ENCODE measurements at places on chromosomes 3 and 15.

- no peak for DNase-seq
Measured at GRCh38 chr15:66939016-66939415, 126.4 kb upstream of the SMAD3 start.

DNA sequence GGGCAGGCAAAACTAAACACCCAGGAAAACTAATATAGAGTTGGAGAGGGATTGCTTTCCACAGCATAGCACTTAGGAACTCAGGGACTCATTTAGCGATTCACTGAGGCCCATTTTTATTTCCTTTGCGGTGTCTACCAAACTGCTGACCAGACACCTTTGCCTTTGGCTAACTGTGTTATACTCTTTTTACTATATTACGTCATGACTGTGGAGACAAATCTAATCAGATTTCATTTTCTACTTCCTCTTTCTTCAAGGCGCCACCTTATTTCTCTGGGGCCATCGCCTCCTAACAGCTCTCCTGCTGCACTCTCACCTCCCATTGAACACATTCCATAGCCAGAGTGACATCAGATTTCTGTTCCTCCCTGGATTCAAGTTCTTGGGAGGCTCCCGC, 215.7 kb upstream of the WNT5A start:
- DNase-seq: no peak

- DNase-seq: no peak
Measured at GRCh38 chr3:2944628-2945027, 165.5 kb downstream of the IL5RA start.

DNA sequence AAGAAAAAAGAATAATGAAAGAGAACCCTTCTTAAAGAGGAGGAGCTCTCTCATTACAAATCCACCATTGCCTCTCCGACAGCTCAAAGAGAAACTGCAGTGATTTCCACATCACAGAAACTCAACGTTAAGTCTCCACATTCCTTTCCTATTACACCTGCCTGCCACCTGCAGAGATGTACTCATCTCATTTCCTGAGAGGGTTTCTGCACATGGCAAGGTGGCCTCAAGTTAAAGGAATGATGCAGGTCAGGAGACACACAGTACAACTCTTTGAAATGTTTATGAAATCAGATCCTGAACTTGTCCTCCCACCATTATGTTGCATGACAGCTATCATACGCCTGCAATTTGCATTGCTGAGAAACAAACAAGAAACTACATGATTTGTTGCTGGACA, 458.4 kb upstream of the ADAMTS9 start:
- no peak for DNase-seq

DNA sequence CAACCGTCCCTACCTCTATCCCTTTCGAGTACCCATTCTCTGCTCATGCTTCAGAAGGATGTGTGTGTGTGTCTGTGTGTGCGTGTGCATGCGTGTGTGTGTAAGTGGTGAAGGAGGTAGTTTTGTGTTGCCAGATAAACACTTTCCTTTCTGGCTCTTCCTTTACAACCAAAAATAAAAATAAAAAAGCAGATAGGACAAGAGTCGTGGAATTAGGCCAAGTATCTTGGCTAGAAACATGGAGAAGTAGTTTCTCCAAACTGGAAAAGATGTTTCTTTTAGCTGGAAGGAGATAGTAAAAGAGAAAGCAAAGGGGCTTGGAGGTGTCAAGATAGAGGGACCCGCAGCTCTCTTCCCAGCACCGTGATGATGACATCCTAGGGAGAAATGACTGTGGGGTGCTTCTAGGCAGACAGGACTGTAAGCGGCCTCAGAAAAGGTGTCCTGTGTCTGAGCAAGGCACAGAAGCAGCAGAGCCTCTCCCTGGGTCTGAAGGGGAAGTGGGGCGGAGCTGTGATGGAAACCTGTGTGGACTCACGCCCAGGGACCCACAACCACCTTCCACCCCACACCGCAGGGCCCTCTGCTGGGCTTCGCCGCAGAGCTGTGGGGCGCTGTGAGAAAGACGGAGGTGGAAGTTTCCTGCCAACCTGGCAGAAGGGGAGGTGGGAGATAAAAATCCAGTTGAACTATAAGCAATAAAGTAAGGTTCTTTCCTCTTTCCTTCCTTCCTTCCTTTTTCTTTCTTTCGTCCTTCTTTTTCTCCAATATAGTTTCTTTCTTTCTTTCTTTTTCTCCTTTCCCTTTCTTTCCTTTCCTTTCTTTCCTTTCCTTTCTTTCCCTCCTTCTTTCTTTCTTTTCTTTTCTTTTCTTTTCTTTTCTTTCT, 35.3 kb downstream of the MUC20 start:
- DNase-seq: no peak

- DNase-seq: no peak
Measured at GRCh38 chr3:53624061-53624857, 129.8 kb downstream of the CACNA1D start.

DNA sequence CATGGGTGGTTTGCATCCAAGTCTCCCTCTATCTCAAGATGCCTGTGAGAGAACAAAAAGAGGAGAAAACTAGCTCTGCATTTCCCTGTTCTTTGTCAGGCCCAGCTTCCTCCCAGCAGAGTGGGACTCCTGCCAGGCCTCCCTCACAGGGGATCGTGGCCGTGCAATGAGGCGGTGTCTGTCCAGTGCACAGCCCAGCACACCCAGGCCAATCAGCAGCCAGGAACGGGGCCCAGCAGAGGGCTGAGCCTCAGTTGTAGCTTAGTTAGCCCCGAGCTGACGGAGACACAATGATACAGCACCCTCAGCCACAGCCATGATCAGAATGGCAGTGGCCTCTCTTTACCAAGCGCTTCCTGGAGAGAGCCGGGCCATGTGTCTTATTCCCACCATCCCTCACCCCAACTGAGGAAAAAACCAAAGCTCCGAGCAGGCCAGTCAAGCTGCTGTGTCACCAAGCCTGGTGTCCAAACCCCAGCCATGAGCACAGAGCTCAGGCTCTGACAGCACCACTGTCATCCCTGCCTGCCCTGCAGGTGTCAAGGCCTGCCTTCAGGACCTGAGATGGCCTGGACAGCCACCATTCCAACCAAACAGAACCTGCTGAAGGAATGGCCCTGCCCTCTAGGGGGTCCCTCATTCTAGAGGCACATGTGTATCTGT, 71.1 kb downstream of the DNAJB8 start:
- peak; percentile 89 for DNase-seq

DNA sequence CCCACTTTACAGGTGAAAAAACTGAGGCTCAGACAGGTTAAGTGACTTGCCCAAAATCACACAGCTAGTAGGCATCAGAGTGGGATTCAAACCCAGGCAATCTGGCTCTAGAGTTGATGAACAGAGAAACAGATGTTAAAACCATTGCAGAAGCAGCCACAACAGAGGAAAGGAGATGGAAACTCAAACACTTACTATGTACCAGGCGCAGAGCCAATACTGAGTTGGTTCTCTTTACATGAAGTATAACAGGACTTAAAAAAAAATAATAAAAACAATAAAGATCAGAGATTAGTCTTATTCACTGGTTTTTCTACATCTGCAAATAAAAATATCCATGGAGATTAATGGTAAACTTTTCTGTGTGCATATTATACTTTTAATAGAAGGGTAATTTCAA, 84.9 kb upstream of the SPATA12 start:
- no peak for DNase-seq

GRCh38 chr3:5411786-5412185, 224.3 kb downstream of the EDEM1 start:
- DNase-seq: no peak

DNA sequence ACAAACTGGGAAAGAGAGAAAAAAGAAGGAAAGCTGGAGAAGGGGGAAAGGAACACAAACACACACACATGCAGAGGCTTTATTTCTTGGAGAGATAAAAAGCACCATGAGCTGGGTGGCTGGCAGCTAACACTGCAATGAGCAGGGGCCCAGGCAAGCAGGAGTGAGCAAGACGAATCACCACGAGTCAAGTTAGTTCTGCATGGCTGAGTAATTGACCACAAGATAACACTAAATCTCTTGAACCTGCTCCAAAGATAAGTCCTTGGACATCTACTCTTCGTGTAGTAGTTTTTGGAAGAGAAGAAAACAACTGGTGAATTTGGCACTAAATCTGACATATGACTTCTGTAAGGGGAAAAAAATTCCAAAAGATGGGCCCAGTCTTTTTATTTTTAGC, 100.9 kb downstream of the MYO5A start:
- no peak for DNase-seq

GRCh38 chr3:43505351-43505750, 116.5 kb downstream of the ANO10 start:
- no peak for DNase-seq

Data from femur (tissue), 1 donor.